Upper lobe of left lung (tissue), 6 donors: ENCODE measurements at places on chromosomes 3 and 15. TPM values are rescaled to one million over a fixed set of nuclear protein-coding genes. Genes with fewer than 3 reads are reported as not detected.

DNA sequence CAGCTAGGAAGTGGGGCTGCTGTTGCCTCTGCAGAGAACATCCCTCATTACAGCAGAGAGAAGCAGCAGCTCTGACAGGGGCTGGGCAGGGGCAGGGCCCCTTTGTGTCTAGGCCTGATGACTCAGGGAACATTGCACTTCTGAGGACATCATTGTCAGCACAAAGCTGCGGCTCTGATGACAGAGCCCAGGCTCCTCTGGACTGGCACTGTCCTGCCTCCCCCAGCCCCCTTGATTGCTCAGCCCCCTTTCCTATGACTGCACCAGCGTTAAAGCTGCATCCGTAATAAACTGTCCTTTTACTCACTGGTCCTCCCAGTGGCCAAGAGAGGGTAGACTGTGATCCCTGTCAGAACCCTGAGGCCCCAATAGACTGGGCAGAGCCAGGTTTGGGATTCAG lies 18.3 kb downstream of the TRH start:
- no peak overlapping the region for H3K4me3 ChIP-seq
- no peaks in the 10 kb centered on the region for H3K36me3 ChIP-seq
- no peak overlapping the region for H3K27ac ChIP-seq
- H3K27me3 ChIP-seq: no peaks in the 10 kb centered on the region

- DNase-seq: no peak
- no peaks in the 10 kb centered on the region for H3K36me3 ChIP-seq
- H3K27me3 ChIP-seq: no peaks in the 10 kb centered on the region
Observed at GRCh38 chr15:65379986-65380385, 2.2 kb upstream of the IGDCC3 start.

- H3K36me3 ChIP-seq: no peaks in the 10 kb centered on the region
- DNase-seq: no peak
- no peaks in the 10 kb centered on the region for H3K27me3 ChIP-seq
- H3K27ac ChIP-seq: no peak overlapping the region
- no peak overlapping the region for H3K4me3 ChIP-seq
Observed at GRCh38 chr15:77695961-77696582, 63.4 kb upstream of the LINGO1 start.

DNA sequence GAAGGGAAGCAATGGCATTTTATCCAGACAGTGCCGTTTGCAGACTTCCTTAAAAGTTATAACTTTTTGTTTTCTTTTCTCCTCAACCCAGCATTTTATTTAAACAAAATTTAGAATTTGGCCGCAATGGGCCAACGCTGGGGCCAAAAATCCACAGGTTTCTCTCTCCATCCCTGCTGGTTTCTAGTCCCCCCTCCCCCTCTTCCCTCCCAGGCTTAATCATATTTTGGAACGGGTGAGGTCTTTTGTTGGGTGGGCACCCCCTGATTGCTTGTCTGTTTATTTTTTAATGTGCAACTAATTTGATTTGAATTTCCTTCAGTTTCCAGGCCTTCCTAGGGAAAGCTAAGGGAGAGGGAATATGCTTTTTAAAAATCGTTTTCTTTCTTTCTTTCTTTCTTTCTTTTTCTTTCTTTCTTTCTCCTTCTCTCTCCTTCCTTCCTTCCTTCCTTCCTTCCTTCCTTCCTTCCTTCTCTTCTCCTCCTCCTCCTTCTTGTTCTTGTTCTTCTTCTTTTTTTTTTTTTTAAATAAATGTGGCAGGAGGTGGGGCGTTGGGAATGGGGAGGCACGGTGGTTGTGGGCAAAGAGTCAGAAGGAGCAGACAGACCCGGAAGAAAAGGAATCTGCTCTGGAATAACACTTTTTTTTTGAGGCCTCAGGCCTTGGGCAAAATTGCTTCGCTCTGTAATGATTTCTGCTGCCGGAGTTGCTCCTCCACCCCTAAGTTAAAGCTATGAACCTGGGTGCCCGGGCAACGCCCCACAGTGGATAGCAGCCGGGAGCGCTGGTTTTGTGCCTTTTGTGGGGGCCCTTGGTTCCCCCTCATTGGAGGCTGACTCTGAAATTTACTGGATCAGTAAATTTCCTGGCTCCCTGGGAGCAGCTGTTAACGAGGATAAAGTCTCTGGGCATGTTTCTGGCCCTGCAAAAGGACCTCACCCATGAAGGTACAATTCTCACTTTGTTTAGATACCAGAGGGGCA lies 1.9 kb downstream of the FNDC3B start:
- no peaks in the 10 kb centered on the region for H3K36me3 ChIP-seq
- H3K27ac ChIP-seq: peak overlapping the region; percentile 99
- peak overlapping the region; percentile 90 for H3K4me3 ChIP-seq
- H3K4me1 ChIP-seq: peaks cover 46% of the 10 kb centered on the region
- H3K27me3 ChIP-seq: no peaks in the 10 kb centered on the region
- no peak for DNase-seq

- peaks cover 15% of the 10 kb centered on the region for H3K4me1 ChIP-seq
- no peaks in the 10 kb centered on the region for H3K27me3 ChIP-seq
- peak overlapping the region; percentile 76 for H3K4me3 ChIP-seq
- no peak for DNase-seq
Observed at GRCh38 chr3:100335434-100335833, 877 bp downstream of the NIT2 start.

- no peaks in the 10 kb centered on the region for H3K27me3 ChIP-seq
- no peaks in the 10 kb centered on the region for H3K4me1 ChIP-seq
- no peaks in the 10 kb centered on the region for H3K36me3 ChIP-seq
- H3K27ac ChIP-seq: no peak overlapping the region
Observed at GRCh38 chr3:25872200-25872877, 82.4 kb downstream of the OXSM start.

GRCh38 chr3:59750391-59750790 lies 700.6 kb upstream of the CFAP20DC start:
- no peaks in the 10 kb centered on the region for H3K36me3 ChIP-seq
- H3K4me3 ChIP-seq: no peak overlapping the region
- no peak for DNase-seq
- no peak overlapping the region for H3K27ac ChIP-seq
- no peaks in the 10 kb centered on the region for H3K4me1 ChIP-seq

- no peaks in the 10 kb centered on the region for H3K4me1 ChIP-seq
- H3K27me3 ChIP-seq: no peaks in the 10 kb centered on the region
- no peak overlapping the region for H3K4me3 ChIP-seq
- no peaks in the 10 kb centered on the region for H3K36me3 ChIP-seq
- no peak overlapping the region for H3K27ac ChIP-seq
Observed at GRCh38 chr3:134824791-134825190, 29.7 kb downstream of the EPHB1 start.

DNA sequence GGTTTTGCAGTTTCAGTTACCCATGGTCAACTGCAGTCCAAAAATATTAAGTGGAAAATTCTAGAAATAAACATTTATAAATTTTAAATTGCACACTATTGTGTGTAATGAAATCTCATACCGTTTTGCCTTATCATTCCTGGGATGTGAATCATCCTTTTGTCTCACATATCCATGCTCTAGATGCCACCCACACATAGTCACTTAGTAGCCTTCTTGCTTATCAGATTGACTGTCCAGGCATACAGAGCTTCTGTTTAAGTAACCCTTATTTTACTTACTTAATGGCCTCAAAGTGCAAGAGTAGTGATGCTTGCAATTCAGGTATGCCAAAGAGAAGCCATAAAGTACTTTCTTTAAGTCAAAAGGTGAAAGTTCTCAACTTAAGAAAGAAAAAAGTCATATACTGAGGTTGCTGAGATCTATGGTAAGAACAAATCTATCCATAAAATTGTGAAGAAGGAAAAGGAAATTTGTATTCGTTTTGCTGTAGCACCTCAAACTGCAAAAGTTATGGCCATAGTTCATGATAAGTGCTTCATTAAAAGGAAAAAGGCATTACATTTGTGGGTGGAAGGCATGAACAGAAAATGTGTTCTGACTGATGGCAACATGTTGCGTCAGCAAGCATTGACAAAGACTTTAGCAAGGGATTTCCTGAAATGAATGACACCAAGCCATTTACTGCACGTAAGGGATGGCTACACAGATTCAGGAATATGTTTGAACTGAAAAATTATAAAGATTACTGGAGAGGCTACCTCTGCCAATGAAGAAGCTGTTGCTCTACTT lies 43.8 kb downstream of the SPATA16 start:
- no peaks in the 10 kb centered on the region for H3K4me1 ChIP-seq
- DNase-seq: no peak
- no peak overlapping the region for H3K27ac ChIP-seq
- H3K27me3 ChIP-seq: no peaks in the 10 kb centered on the region
- no peaks in the 10 kb centered on the region for H3K36me3 ChIP-seq
- no peak overlapping the region for H3K4me3 ChIP-seq

- peak; percentile 37 for DNase-seq
- no peak overlapping the region for H3K27ac ChIP-seq
- H3K36me3 ChIP-seq: no peaks in the 10 kb centered on the region
- H3K4me3 ChIP-seq: no peak overlapping the region
- H3K4me1 ChIP-seq: no peaks in the 10 kb centered on the region
Observed at GRCh38 chr3:46135475-46135874, 72.6 kb downstream of the CCR1 start.

DNA sequence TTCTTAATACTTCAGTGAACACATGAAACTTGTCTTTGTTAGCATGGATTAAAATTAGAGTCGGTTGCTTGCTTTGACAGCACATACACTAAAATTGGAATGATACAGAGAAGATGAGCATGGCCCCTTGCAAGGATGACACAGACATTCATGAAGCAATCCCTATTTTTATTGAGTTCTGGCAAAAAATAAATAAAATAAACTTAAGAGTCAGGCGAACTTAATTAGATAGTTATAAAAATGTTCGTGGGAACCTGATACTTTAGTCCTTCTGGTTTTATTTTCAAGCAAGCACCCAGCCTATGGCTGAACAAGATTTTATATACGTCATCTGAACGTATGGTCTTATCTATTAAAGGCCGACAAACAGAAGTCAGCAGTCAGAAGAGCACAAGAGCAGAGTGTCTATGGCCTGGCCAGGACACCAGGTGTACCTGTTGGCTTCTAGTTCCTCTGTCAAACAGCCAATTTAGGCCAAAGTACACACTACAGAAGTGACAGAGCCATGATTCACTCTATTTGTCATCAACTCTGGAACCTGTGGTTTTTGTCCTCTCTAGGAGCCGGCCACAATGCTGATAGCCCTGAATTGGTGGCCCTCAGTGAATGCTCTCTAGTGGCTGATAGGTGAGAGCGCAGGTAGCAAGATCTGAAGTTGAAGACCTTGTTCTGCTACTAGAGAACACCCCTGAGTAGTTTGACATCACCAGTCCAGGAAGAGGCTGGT lies 64.3 kb downstream of the LEO1 start:
- no peak overlapping the region for H3K4me3 ChIP-seq
- H3K27me3 ChIP-seq: no peaks in the 10 kb centered on the region
- H3K4me1 ChIP-seq: no peaks in the 10 kb centered on the region
- H3K27ac ChIP-seq: no peak overlapping the region
- no peak for DNase-seq

- no peaks in the 10 kb centered on the region for H3K4me1 ChIP-seq
- H3K4me3 ChIP-seq: no peak overlapping the region
- H3K27me3 ChIP-seq: no peaks in the 10 kb centered on the region
- DNase-seq: no peak
- no peak overlapping the region for H3K27ac ChIP-seq
Observed at GRCh38 chr3:15160662-15161061, 45.4 kb upstream of the CAPN7 start.

DNA sequence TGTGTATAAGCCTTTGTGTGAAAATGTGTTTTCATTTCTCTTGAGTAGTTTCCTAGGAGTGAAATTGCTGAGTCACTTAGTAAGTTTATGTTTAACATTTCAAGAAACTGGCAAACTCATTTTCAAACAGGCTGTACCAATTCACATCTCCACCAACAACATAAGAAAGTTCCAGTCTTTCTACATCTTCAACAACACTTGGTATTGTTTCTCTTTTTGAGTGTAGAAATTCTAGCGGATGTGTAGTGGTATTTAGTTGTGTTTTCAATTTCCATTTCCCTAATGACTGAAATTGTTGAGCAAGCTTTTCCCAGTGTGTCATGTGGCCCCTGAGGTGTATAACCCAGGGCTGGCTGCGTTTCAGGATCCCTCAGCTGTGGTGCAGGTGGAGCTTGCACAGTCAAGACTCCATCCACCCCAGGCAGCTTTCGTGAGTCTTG lies 258.5 kb downstream of the PDCD6IP start:
- no peaks in the 10 kb centered on the region for H3K36me3 ChIP-seq
- H3K27ac ChIP-seq: no peak overlapping the region
- H3K27me3 ChIP-seq: no peaks in the 10 kb centered on the region
- H3K4me3 ChIP-seq: no peak overlapping the region

- H3K27ac ChIP-seq: no peak overlapping the region
- peak; percentile 50 for DNase-seq
- no peaks in the 10 kb centered on the region for H3K4me1 ChIP-seq
- H3K27me3 ChIP-seq: no peaks in the 10 kb centered on the region
- no peaks in the 10 kb centered on the region for H3K36me3 ChIP-seq
Observed at GRCh38 chr3:195573611-195574496, 9.9 kb downstream of the APOD start.

DNA sequence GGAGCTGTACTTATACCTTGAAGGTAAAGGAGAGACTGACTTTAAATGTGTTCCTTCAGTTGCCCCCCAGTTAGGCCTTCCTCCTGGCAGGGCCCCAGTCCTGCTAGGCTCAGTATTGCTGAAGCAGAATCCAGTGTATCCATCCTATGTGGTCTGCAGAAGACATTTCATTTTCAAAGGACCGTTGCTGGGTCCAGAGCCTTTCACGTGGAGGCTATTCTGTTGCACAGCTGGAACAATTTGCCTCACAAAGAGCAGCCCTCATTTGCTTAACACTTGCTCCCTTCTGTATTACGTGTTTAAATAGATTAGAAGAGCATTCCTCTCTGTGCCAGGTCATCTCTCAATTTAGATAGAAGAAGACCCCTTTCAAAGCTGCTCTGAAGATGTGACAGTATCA lies 78.9 kb upstream of the CFAP20DC start:
- H3K36me3 ChIP-seq: no peaks in the 10 kb centered on the region
- H3K27ac ChIP-seq: no peak overlapping the region
- no peaks in the 10 kb centered on the region for H3K27me3 ChIP-seq

RPL4 gene
- 1,619 TPM for total RNA-seq

SH2D7 gene
- total RNA-seq: not detected

OIP5 gene
- total RNA-seq: 1.1 TPM

SAMD7 gene
- total RNA-seq: not detected

GOLGA8Q gene
- total RNA-seq: 1.1 TPM

ATP11B gene
- total RNA-seq: 56.4 TPM

ROPN1B gene
- not detected for total RNA-seq

FAM107A gene
- 87.3 TPM for total RNA-seq

CHRD gene
- total RNA-seq: 2.6 TPM

PDHB gene
- total RNA-seq: 20.4 TPM

CLK3 gene
- 84.2 TPM for total RNA-seq

SPATA12 gene
- total RNA-seq: not detected

EXD1 gene
- 0.30 TPM for total RNA-seq
